ENCODE measurements at places on chromosomes 2 and 18. TPM values are rescaled to one million over a fixed set of nuclear protein-coding genes. Genes with fewer than 3 reads are reported as not detected.

GRCh38 chr2:227942021-227942420 is 70.6 kb downstream of the DAW1 start:
- DNase-seq = no peak

DNA sequence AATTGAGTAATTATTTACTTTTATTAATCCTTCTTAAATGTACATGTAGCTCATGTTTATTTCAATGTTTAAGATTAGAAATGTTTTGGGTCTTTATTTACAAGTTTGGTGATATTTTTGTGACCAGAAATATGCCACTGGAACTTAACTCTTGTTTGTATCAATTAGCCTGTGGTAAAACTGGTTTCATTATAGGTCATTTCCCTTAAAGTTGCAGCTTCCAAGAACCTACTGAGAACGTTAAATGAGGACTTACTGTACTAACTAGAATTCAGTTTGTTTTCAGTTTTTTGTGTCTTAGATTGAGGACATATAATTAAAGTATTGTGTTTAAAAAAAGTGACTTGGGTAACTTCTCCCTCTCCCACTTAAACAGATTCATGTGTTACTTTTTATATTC is 4.3 kb downstream of the TYW5 start:
- DNase-seq = no peak

- no peak for DNase-seq
Observed at GRCh38 chr2:217090884-217091283, 231.0 kb upstream of the TNP1 start.

- no peak for DNase-seq
Observed at GRCh38 chr2:132978840-132979239, 308.8 kb upstream of the LYPD1 start.

GRCh38 chr18:25420077-25420825 is 68.3 kb upstream of the ZNF521 start:
- DNase-seq = no peak

DNA sequence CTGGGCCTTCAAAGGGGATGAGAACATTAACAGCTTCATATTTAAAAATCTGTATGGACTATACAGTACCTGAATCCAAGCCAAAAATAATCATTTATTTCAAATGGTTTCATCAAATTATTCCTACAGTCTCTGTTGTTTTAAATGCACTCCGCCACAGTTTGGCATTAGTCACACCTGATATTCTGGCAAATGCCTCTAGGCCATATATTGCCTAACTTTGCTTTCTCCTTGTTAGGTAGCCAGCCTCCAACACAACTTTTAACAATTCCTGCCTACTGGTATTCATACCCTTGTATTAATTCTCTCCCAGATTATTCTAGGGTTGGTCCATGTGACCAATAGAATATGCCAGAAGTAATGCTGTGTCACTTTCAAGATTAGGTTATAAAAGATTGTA is 146.6 kb upstream of the FANCL start:
- no peak for DNase-seq

DNA sequence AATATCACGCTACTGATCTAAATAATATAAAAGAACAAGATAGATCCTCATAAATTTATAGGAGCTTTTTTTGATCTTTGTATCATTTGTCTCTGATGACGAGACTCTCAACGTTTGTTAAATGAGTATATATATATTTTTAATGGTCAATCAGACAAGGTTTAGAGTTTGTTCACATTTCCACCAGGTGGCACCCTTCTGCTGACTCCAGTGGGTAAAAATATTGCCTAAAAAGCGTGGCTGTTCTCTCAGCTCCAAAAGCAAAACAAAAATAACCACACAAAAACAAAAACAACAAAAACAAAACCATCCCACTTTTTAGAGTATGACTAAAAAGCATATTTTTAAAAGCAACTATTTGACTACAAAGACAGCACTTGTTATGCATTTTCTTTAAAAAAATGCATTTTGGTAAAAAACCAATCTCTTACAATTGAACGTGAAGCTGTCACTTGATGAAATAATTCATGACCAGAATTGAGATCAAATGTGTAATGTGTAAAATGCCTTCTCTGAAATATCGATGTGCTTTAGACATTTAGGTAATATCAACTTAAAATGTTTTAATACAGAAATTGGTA is 723.2 kb downstream of the DPP10 start:
- peak; percentile 1 for DNase-seq

The MPP4 gene
- total RNA-seq = not detected

The LRP1B gene
- 1.7 TPM for total RNA-seq

The MROH2A gene
- 2.9 TPM for total RNA-seq

Measured in PC-9 (cell line).